Hematopoietic multipotent progenitor cell treated with erythropoietin and hydrocortisone succinate and interleukin-3 and kit ligand, for 8 days (in vitro differentiated cells): ENCODE measurements at places on chromosomes 5 and 9.

- DNase-seq: no peak
These were observed 10.8 kb downstream of the C5orf15 start for GRCh38 chr5:133957591-133957990.

DNA sequence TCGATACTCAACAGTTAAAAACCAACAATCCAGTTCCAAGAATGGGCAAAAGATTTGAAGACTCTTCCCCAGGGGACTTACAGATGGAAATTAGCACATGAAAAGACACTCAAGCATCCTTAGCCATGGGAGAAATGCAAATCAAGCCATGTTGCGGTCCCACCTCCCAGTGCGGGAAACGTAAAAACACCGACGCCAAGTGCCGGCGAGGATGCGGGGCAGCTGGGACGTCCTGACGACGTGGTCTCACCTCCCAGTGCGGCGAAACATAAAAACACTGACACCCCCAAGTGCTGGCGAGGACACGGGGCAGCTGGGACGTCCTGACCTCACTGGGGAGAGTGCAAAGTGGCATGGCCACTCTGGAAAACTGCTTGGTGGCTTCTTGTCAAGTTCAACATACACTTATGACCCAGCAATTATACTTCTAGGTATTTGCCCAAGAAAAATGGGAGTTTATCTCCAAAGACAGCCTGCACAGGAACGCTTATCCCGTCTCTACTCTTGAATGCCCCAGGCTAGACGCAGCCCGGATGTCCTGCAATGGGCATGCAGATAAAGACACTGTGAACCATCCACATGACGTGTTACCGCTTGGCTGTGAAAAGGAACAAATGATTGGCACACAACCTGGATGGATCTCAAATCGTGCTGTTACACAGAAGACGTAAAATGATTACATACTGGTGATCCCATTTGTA, 60.1 kb upstream of the UBAC1 start:
- peak; percentile 94 for DNase-seq

- DNase-seq: no peak
These were observed 14.5 kb downstream of the CCT5 start for GRCh38 chr5:10264604-10265003.

DNA sequence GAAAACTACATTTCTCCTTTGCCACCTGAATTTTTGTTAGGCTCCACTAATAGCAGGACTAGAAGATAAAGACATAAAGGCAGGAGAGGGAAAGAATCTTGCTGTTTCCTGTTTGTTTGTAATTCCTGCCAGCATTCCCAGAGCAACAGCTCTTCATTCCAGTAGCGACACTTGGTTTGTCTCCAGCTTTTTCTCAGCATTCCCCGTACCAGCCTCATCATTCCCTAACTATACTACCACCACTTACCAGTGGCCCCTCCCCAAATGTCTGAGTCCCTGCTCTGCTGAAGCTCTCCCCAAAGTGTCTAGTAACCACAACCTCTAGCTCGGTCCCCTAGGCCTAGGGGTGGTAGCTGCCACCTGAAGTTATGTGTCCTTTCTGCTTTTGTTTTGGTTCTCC, 18.6 kb downstream of the CETN3 start:
- no peak for DNase-seq

DNA sequence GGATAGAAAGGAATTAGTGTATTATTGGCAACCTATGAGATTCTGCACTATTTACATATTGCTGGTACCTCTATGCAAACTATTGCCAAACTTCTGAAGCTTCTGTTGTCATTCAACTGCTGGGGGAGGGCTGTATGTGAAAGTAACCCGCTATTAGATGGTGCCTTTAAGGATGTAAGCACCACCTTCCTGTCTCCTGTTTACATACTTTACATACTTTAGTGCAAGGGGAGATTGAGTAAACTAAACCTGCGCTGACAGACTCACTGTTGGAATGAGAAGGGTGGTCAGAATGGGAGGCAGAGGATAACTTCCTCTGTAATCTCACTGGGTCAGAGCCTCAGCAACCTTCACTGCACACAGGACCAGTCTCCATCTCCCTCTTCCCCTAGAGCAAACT, 123.8 kb downstream of the NR3C1 start:
- no peak for DNase-seq

- no peak for DNase-seq
These were observed 4.4 kb upstream of the SPTLC1 start for GRCh38 chr9:92119586-92119985.

DNA sequence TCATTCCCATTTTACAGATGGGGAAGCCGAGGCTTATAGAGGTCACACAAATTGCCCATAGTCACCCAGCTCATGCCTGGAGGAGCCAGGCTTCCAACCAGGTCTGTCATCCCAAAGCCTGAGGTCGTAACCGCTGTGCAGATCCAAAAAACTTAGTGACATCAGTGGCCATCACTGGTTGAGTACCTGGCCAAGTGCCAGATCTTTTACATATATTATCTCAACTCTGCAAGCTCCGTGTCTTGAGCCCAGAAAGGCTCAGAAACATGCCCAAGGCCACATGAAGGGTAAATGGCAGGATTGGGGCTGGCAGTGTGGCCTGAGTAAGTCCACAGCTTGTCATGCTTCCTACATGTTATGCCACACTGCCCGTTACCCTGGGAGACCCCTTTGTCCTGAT, 13.5 kb downstream of the CFAP77 start:
- peak; percentile 19 for DNase-seq

DNA sequence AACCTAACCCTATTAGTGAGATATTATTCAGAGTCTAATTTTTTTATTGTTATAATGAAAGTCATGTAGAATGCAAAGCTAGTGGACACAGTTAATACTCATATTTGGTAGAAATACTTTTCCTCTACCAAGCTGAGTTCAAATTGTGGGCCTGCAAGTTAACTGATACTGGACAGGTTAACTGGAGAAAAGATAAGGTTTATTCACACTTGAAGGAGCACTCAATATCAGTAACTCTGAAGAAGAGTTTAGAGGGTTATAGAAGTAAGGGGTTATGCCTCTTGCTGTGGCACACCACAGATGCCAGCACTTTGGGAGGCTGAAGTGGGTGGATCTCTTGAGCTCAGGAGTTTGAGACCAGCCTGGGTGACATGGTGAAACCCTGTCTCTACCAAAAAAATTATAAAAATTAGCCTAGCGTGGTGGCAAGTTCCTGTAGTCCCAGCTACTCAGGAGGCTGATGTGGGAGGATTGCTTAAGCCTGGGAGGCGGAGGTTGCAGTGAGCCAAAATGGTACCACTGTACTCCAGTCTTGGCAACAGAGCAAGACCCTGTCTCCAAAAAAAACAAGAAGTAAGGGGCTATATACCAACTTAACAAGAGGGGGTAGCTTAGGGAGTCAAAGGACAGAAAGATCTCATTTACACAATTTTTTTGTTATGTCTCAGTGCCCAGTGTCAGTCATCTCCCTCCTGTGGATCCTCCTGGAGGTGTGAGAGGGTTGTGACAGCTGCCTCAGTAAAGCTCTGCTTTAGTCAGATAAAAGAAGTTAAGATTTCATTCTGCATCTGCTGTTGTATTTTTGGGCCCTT, 121.2 kb upstream of the GRHPR start:
- peak; percentile 61 for DNase-seq
